ENCODE measurements at places on chromosomes 3 and 15. TPM values are rescaled to one million over a fixed set of nuclear protein-coding genes. Genes with fewer than 3 reads are reported as not detected.
A peak's percentile ranks its signal among the peaks of the same experiment; 100 is the strongest.

Gene GREM1
- total RNA-seq, result 293 TPM

GRCh38 chr3:192434186-192434585, 293.2 kb downstream of the FGF12 start:
- no peak for DNase-seq

GRCh38 chr15:51162865-51163762, 68.4 kb upstream of the TNFAIP8L3 start:
- DNase-seq, result peak; percentile 73

DNA sequence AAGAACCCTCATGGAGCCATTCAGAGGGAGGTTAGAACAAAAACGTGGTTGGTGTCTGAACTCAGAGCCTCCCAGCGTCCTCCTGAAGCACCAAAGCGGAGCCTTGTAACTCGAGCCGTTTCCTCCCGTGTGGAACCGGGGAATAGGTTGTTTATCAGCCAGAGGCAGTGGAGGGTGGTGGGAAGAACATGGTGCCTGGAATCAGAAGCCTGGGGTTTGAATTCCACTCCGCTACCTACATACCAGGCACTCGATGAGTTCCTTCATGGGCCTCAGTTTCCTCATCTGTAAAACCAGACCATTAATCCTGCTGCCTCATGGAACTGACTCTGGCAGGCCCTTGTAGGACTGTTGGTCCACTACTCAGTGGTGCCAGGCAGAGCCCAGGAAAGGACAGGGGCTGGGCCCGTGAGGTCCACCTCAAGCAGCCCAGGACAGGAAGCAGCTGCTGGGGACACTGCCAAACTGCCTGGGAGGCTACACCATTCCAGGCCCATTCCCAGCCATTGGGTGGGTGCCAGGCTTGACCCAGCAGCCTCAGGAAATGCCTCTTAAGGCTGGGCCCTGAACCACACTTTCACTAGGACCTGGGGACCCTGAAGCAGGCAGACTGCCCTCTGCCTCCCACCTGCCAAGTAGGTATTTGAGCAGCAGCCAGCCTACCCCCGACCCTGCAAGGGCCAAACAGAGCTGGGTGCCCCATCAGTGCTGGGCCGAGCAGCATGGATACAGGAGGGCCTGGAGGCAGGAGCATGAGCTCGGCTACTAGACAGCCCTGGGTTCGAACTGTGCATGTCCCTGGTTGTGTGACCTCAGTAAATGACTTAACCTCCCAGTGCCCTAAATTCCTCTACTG, 33.4 kb downstream of the PRKCD start:
- DNase-seq, result peak; percentile 34

- no peak for DNase-seq
Observed at GRCh38 chr3:48084929-48085328, 68.7 kb upstream of the MAP4 start.

Gene IL17RE
- 91.5 TPM for total RNA-seq

All from mucosa of gallbladder (tissue), 1 donor.